ENCODE measurements at places on chromosomes 12 and 14.

- no peak for DNase-seq
Measured at GRCh38 chr12:109621901-109622364, 48.3 kb downstream of the MVK start.

DNA sequence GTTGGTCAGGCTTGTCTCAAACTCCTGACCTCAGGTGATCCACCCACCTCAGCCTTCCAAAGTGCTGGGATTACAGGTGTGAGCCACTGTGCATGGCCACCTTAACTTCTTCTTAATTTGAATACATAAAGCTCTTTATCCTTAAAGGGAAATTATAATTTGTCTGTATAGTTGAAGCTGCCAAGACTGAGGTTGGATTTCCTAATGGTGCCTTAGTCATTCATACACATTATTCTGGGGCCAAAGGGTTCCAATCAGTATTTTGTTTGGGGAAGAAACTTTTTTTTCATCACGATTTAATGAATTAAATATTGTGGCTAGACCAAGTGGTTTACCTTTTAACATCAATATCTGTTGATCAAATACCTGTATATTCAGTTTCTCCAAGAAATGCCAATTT is 135.9 kb downstream of the SYT1 start:
- no peak for DNase-seq

DNA sequence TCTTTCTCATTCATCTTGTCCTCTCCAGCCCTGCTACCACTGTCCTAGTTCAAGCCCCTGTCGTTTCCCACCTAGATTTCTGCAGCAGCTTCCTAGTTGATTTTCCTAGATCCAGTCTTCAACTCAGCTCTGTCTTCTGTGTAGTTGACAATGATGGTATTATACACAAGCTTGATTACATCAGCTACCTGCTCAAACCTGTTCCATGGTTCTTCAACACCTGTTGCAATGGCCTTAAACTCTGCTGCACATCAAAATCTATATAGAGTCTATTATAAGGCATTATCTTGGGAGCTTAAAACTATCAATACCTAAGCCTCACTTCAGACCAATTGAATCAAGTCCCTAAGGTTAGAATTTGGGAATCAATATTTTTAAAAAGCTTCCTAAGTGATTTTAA is 71.7 kb upstream of the PELI2 start:
- no peak for DNase-seq

GRCh38 chr14:23137192-23137812 is 18.2 kb upstream of the CEBPE start:
- no peak for DNase-seq

DNA sequence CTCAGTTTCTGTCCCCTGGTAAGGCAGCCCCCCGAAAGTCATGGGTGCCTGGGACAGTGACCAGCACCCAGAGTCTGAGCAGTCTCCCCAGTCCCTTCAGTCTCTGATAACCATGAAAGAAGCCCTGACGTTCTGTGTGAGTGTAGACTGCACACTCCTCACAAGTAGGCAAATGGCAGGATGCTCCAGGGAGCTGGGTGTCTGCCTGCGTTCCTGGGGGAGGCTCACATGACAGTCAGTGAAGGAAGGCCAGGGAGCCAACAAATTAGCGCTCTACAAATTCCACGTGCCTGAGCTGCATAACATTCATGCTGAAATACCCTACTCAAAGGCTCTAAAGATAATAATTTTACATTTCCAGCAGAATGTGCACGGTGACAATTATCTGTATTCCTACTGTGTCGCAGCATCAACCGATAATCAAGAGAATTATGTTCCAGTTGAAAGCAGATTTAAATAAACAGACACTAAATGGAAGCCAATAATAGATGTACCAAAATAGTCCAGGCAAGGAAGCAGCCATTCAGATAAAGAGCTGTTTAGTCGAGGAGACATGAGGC is 56.3 kb downstream of the ASCL1 start:
- no peak for DNase-seq

DNA sequence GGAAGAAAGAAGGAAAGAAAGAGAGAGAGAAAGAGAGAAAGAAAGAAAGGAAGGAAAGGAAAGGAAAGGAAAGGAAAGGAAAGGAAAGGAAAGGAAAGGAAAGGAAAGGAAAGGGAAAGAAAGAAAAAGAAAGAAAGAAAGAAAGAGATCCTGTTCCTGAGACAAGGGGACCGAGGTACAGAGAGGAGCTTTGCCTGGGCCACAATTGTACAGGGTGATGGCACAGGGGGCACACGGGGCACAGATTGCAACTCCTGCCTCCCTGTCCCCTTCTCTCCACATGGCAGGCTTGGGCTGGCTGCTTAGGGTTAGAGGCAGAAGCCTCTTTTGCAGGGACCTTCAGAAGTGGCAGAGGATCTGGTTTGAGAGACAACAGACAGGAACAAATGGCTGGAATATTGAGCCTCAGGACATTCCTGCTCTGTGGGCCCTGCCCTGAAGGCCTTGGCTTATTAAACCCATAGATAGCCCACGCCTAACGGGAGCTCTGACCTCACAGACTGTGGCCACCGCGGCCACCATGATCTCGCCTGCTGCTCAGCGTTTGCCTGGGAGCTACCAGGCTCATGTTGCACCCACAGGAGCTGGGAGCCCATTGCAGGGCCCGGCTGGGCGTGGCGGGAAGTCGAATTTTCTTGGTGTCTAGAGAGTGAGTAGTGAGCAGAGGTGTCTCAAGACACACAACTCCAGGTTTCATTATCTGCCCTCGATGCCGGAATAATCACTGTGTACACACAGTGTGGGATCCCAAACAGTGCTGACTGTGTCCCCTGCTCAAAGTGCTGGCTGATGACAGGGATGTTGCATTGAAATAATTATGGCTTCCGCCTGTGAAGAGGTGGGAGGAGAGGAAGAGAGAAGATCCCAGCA is 147.9 kb upstream of the NCOR2 start:
- DNase-seq: no peak

DNA sequence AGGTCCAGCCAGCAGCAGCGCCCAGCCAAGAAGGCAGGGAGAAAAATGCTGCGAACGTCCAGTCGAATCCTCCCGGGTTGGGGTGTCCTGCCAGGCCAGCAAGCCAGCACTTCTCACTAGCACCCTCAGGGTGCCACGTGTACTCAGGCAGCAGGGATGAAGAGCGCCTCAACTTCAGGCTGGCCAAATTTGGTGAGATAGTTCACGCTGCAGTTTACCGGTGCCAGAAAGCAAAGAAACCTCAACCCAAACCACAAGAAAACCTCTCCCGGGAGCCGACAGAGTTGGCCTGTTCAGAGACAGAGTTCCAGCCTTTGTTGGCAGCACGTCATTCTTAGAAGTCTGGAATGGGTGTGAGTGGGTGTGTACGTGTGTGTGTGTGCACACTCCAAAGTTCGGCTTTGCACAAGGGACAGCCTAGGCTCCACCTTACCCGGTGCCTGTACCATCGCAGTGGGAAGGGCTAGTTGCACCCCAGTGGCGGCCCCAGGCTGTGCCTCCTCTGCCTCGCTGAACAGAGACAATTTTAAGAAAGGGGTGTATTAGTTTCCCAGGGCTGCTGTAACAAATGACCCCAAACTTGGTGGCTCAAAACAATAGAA is 42.1 kb downstream of the ELK3 start:
- no peak for DNase-seq

GRCh38 chr14:93274055-93274806 is 58.6 kb downstream of the BTBD7 start:
- DNase-seq: no peak

- no peak for DNase-seq
Measured at GRCh38 chr12:11681207-11681606, 31.7 kb downstream of the ETV6 start.

DNA sequence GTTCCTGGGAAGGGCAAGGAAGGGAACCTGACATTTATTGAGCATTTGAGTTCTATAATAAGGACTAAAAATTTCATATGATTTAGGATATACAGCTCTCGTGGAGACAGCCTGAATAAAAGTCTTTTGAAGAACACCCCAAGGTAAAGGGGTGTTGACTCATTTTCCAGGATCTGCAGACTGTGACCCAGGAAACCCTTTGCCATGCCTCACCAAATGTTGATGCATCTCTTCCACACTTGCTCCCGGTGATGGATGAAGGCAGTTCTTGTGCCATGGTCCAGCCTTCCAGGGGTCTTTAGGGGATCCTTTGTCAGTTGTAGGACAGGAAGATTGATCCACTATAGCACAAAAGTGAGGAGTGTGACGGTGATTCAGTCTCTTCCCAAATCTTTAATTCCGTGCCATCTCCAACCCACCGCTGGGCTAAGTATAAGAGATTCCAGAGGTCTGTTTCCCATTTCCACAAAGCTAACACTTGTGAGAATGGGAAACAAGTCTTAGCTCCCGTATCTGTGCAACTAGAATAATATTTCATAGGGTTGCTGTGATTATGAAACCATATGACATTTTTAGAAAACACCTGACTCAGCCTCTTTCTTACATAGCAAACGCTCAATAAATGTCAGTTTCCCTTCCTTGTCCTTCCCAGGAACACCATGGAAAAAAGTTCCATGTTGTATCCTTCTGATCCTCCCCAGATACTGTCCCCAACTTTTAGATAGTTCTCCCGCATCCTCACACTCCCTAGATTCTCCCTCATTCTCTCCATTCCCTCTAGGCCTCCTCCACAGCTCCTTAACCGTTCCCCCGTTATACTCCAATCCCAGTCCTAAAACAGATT is 836 bp downstream of the AAAS start:
- DNase-seq: no peak

GRCh38 chr14:71890541-71890940 is 41.7 kb upstream of the RGS6 start:
- DNase-seq: no peak

GRCh38 chr14:99628887-99629618 is 15.9 kb upstream of the HHIPL1 start:
- DNase-seq: no peak

GRCh38 chr14:95128140-95128539 is 29.2 kb downstream of the DICER1 start:
- DNase-seq: no peak

- DNase-seq: no peak
Measured at GRCh38 chr12:98185606-98186005, 329.8 kb upstream of the TMPO start.

GRCh38 chr12:52741375-52742195 is 35.6 kb downstream of the KRT76 start:
- peak; percentile 82 for DNase-seq

GRCh38 chr12:52805000-52805399 is 8.9 kb downstream of the KRT4 start:
- DNase-seq: no peak

GRCh38 chr14:50882932-50883826 is 11.3 kb downstream of the ABHD12B start:
- DNase-seq: no peak

DNA sequence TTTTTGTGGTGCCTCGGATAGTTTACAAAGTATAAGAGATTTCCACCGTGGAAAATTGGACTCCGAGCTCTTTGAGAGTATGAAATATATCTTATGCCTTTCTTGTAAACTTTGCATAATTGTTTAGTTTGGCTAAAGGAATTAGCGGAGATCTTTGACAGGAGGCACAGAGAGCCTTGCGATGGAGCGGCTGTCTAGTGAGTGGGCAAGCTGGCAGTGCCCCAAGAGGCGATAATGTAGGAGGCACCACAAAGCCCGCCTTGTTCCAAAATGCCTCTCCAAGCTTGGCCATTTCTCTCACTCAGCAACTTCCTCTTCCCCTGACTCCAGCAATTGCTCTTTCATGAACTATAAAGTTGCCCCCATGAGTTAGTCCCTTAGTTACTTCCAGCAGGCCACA is 270.1 kb upstream of the PRICKLE1 start:
- DNase-seq: no peak

- DNase-seq: no peak
Measured at GRCh38 chr14:70641548-70642302, at the start of gene TTC9. TTC9 (plus strand) TSS chr14:70641916; CDS start chr14:70642130, 214 bp downstream.

GRCh38 chr14:53532853-53533252 is 379.7 kb upstream of the DDHD1 start:
- no peak for DNase-seq

All from right renal pelvis (tissue), 4 donors.